NCI-H2081 treated with DMSO at 0.1 percent for 48 hours (cell line): ENCODE measurements at places on chromosomes 5 and 9.

GRCh38 chr9:12494411-12494810 lies 198.8 kb upstream of the TYRP1 start:
- no peak for DNase-seq

DNA sequence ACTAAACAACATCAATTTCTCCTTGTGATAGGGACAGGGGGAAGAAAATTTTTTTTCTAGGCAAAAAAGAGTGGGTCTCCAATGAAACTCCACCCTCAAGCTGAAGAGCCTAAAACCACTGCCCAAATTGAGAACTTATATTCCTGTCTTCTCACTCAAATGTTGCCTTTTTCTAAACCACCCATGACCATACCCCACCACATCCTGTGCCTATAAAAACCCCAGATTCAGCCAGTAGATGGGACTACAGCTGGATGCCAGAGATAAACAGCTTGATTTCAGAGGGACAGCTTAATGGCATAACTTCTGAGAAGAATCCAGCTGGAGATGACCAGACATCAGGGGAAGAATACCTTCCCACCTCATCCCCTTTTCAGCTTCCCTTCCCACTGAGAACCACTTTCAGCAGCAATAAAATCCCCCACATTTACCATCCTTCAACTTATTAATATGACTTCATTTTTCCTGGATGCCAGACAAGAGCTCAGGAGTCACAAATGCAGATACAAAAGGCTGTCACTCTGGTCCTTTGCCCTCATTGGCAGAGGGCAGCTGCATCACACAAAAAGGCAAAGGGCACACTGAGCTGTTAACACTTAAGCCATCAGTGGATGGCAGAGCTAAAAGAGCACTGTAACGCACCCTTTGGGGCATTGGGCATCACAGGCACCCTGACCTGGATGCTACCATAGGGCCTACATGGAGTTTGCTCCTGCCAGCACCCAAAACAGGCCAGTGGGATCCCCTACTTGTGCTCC lies 972.5 kb upstream of the CTNND2 start:
- DNase-seq, result no peak

GRCh38 chr5:171242521-171242920 lies 66.5 kb upstream of the TLX3 start:
- DNase-seq, result no peak

- DNase-seq, result no peak
Observed at GRCh38 chr5:111229871-111230810, 6.0 kb downstream of the CAMK4 start.

DNA sequence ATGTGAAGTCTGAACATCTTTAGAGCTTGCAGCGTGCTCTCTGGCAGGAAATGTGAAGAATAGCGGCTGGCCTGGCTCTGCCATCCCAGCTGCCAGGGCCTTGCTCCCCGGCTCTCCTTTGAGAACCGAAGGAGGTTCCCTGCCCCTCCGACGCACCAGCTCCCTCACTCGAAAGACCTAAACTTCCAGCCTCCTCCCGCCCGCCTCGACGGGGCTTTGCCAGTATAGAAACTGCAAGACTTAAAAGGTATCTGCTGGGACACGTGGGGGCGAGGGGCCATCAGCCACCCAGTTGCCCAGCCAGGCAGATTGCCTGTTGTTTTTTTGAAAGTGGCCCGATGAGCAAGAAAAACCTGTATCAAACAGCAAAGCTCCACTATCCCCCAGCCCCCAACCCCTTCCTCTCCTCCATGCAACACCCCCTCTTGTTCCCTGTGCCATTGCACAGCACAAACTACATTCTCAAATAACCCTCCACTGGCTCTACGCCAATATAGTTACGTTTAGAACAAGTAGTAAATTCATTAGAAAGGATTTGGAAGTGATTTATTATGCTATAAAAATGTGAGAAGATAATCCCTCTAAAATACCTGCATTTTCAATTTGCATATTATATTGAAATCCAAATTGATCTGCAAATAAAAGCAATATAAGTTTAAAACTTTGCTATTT lies 331.9 kb downstream of the MED10 start:
- no peak for DNase-seq

GRCh38 chr9:30140407-30140806 lies 2244.0 kb upstream of the ACO1 start:
- no peak for DNase-seq

GRCh38 chr5:100709771-100710170 lies 174.6 kb downstream of the FAM174A start:
- no peak for DNase-seq

DNA sequence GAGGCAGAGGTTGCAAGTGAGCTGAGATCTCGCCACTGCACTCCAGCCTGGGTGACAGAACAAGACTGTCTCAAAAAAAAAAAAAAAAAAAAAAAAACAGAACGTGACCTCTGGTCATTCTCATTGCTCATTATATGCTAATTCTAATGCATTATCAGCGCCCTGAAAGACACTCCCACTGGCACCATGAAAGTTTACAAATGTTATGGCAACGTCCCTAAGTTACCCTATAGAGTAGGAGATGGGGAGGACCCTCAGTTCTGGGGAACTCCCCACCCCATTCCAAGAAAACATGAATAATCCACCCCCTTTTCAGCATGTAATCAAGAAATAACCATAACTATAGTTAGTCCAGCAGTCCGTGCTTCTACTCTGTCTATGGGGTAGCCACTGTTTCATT lies 48.9 kb upstream of the DENND4C start:
- DNase-seq, result no peak

DNA sequence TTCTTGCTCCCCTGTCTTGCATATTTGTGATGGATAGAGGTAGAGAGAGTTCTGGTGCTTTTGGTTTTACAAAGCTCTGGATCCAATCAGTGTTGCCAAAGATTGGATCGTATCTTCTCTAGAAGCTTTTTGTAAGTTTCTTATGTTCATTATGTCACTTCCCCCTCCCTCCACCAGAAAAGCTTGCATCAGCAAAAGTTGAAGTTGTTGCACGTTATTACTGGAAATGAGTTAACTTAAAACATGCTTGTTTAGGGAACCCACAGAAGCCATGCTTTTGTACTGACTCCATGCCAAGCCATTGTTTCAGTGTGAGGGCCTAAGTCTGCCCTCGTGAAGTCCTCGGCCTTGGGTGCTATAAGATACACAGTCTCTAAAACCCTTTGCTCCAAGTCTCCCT lies 186.5 kb downstream of the ERCC6L2 start:
- no peak for DNase-seq

DNA sequence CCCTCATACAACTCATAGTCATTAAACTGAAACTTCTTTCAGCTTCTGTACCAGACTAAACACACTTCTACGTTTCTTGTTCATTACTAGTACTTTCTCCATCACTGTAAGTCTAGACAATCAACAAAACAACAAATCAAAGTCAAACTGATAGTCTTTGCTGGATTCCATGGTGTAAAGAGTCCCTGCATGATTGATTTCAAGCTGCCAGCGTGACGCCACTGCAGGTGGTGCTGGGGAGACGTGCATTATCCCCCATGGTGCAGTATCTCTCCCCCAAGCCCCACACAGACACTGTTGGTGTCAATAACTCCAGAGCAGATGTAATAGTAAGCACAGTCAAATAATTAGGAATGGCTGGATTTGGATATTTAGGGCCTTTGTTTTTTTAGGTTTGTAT lies 10.7 kb upstream of the SLC2A8 start:
- no peak for DNase-seq

GRCh38 chr5:44932922-44933585 lies 124.3 kb downstream of the MRPS30 start:
- DNase-seq, result no peak

DNA sequence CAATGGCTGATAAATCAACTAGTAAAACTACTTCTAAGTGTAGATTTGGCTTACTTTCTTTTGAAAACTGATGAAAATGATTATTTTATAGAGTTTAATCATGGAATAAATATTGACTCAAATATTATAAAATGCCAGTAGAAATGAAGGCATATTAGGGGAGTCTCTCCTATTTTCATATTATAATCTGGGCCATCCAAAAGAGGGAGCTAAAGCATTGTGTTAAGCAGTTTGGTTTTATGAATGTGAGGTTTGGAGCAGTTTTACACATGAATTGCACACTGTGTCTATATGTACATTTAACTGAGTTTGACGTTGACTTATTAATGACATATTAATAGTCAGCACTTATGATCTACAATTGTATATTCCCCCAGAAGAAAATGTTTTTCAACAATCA lies 17.4 kb downstream of the CDH9 start:
- peak; percentile 29 for DNase-seq

- no peak for DNase-seq
Observed at GRCh38 chr9:128055344-128056040, 11.6 kb downstream of the NAIF1 start.

DNA sequence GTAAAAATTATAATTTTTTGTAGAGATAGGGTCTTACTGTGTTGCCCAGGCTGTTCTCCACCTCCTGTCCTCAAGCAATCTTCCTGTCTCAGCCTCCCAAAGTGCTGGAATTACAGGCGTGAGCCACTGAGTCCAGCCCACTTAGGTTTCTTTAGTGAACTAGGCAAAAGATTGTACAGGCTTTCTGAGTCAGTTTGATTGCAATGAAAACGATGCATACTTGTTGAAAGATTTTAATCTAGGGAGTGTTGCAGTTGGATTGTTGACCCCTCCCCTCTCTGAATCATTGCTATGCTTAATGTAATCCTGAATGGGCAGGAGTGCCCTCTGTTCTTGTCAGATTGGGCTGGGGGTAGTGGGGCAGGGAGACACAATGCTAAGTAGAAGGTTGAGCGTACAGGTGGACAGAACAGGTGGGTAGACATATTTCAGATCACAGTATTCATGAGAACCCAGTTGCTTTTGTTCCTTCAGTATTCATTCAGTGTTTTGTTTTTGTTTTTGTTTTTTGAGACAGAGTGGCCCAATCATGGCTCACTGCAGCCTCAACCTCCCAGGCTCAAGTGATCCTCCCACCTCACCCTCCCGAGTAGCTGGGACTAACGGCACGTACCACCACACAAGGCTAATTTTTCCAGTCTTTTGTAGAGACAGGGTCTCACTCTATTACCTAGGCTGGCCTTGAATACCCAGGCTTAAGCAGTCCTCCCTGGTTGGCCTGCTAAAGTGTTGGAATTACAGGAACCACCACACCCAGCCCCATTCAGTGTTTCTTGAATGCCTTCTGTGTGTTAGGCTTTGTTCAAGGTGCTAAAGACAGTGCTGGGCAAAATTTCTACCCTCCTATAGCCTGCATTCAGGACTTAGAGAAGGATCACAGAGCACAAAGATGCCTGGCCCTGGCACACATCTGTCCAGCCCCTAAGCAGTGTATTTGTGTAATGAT lies 70.1 kb downstream of the KIAA1958 start:
- no peak for DNase-seq

DNA sequence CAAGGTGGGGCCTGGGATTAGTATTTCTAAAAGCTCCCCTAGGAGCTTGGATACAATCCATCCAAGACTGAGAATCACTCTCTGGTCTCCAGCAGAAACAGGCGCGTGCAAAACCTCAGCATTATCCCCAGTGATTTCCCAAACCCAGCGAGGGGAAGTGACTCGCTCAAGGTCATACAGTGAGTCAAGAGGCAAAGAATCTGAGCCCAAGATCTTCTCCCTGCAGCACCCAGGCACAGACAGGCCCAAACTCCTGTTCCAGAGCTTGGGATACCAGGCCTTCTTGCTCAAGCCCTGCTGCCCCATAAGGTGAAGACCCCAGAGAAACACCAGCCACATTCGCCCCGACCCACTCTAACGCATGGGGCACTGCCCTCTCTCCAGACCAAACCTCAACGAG lies 33.2 kb downstream of the SHB start:
- DNase-seq, result no peak

DNA sequence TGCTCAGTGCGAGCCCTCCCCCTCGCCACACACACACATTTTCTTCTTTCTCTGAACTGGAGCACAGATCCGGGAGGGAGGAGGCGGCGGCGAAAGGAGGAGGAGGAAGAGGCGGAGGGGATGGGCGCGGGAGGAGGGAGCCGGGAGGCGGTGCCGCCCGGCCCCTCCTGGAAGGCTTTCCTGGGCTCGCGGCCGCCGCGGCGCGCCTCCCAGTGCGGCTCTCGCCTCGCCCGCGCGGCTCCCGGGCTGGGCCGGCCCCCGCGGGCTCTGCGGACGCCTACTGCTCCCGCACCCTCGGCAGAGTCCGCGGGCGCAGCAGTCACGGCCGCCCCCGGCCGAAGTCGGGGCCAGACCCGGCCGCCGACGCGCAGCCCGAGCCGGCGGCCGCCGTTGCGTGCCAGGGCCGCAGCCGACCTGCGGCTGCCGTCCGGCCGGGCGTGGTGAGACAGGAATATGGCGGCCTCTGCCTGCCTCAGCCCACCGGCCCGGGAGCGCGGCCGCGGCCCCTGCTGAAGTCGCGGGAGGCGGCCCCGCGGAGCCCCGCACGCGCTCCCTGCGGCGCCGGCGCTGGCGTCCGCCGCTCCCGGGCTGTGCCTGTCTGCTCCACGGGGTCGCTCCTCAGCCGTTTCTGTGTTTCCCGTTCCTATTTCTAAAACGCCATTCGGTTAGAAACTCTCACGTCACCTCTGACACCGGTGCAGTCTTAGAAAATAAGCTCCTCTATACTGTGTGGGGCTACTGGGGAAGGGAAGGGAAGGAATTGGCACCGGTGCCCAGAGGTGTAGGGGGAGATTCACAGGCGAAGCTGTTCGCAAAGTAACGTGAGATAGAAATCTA lies 500 bp upstream of the GNAQ start:
- peak; percentile 59 for DNase-seq

- no peak for DNase-seq
Observed at GRCh38 chr5:163190784-163191183, 246.6 kb upstream of the CCNG1 start.

DNA sequence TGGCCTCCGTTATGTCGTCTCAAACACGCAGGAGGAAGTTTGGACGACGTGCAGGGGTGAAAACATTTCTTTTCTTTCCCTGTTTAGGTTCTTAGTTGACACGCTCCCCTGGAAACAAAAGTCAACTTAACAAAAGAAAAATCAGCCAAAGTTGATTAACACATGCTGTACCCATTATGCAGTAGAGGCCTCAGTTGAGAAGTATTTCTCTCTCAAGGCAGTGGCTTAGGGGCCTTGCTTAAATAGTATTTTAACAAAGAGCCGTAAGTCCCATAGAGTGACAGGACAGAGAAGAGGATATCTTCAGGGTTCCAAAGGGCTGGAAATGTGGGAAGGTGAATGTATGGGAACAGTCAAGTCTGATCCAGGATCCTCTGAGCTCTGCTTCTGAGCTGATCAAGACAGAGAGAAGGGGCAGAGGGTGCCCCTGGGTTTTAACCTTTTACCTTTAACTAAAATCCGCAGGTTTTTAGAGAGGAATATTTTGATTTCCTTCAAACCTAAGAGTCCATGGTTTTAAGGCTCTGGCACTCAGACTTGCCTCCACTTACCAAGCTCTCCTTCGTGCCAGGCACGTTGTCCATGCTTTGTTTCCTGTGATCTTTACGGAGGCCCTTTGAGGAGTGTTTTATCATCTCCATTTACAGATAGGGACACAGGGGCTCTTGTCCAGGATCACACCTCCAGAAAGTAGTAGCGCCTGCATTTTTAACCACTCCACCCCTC lies 629 bp upstream of the CD74 start:
- DNase-seq, result no peak

GRCh38 chr5:32767948-32768467 lies 56.9 kb downstream of the NPR3 start:
- DNase-seq, result no peak
